Spleen (tissue), 13 donors: ENCODE measurements at places on chromosomes 13 and 19.

- no peak for DNase-seq
Measured at GRCh38 chr13:26965952-26966700, 205.5 kb downstream of the USP12 start.

DNA sequence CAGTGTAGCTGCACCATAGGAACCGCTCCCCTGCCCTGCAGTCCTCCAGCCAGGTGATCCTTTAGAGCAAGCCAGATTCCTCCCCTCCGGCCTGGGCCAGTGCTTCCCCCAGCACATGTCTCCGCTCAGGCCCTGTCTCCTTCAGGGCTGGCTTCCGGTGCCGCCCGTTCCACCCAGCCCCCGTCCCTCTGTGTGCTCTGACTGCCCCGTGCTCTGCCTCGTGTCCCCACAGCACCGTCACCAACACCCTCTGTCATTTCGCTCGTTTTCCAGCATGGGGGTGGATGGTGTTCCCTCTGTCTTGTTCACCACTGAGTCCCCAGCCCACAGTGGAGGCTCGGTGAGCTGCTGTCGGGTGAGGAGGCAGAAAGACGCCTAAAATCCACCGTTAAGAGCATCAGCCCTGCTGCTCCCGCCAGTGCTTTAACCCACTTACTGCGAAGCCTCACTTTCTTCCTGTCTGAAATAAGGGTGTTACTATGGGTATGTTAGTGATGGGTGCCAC, 54.5 kb downstream of the TSSK6 start:
- DNase-seq = peak; percentile 93

DNA sequence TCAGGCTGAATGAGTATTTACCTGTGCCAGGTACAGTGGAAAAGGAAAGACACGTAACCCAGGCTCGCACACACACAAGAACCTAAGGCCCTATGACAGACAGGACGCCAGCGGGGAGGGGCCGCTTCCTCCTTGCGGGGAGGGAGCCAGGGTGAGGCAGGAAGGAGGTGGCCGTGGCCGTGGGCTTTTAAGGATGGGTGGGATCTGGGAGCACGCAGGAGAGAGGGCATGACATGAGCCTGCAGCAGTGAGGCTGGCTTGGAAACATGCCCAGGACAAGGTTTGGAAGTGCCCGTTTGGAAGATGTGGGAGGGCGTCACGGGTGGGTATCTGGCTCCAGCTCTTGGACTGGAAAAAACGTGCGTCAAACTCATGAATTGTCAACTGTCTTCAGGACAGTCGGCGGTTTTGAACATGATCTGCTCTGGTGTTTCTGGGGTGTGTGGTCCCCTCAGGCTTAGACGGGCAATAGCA, 20.1 kb downstream of the SH3GL1 start:
- DNase-seq = peak; percentile 96

DNA sequence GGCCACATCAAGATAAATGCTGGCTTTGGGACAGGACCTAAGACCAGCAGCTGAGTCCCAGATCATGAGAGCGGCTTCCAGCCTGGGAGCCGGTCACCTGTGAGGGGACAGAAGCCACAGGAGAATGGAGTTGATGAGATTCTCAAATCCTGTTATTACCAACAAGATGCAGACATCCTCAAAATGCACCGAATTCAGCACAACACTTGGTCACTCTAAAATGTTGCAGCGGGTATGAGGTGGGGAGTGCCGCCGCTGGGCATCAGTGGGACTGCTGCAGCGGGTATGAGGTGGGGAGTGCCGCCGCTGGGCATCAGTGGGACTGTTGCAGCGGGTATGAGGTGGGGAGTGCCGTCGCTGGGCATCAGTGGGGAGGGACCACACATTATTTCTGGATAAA, 21.2 kb downstream of the RANBP3 start:
- no peak for DNase-seq

DNA sequence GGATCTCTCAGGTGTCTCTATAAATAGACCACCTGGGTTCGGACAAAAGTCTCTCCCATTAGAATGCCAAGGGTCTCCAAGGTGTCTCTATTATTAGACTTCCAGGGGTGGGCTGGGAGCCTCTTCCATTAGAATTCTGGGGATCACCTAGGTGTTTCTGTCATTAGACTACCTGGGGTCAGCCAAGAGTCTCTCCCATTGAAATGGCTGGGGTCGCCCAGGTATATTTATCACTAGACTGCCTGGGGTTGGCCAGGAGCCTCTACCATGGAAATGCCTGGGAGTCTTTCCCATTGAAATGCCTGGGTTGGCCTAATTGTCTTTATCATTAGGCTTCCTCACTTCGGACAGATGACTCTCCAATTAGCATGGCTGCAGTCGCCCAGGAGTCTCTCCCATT, 1565.5 kb downstream of the UQCRFS1 start:
- DNase-seq = no peak

- DNase-seq = no peak
Measured at GRCh38 chr13:73603646-73604045, 530.6 kb downstream of the KLF12 start.

GRCh38 chr13:109880371-109881346, 94.3 kb upstream of the IRS2 start:
- no peak for DNase-seq

DNA sequence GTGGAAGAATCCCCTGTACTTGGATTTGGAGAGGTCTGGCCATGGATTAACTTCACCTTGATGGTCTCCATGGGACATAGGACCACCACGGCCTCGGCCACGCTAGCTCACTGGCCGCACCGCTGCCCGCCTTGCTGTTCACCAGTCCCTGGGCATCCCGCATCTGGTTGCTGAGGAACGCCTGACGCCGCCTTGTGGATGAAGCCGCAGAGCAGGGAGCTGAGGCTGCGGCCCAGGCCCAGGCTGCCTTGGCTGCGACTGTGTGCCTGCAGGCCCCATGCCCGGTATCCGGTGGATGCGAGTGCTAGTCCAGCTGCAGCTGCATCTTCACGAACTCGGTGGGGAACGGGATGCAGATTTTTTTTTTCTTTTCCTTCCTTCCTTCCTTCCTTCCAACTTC, 1407.1 kb downstream of the UQCRFS1 start:
- DNase-seq = peak; percentile 71

- no peak for DNase-seq
Measured at GRCh38 chr13:35857769-35858168, 273.4 kb downstream of the DCLK1 start.

GRCh38 chr13:79328510-79328909, 77.5 kb downstream of the RBM26 start:
- DNase-seq = no peak

DNA sequence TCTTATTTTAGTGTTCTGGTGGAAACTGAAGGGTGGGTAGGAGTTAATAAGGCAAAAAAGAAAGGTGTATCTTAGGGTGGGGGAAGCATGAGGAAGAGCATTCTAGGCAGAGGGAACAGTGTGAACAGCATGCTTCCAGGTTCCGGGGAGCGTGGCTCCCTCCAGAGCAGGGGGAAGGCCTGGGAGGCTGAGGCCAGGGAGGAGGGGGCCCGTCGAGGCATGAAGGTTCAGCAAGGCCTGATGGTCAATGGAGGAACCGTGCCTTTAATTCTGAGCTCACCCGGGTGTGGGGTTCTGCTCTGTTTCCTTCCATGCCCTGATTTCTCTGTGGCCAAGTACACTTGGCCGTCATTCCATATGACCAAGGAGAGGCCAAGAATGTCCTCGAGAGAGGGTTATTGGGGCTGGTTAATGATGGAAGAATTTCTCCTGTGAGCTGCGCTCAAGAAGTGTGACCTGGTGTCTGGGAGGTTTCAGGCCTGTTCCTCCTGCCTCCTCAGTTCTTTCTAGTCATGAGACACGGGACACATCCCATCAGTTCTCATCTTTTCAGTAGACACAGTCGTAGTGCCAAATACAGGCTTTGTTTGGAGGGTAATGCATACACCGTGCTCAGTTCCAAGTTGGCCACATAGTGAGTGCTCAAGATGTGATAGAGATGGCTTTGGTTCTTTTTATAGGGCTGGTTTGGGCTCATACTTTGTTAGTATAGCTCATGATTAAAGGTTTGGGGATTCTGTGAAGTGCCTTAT, 73.6 kb downstream of the SIPA1L3 start:
- peak; percentile 69 for DNase-seq

GRCh38 chr19:38970664-38971532, 4.6 kb downstream of the FBXO17 start:
- DNase-seq = no peak

DNA sequence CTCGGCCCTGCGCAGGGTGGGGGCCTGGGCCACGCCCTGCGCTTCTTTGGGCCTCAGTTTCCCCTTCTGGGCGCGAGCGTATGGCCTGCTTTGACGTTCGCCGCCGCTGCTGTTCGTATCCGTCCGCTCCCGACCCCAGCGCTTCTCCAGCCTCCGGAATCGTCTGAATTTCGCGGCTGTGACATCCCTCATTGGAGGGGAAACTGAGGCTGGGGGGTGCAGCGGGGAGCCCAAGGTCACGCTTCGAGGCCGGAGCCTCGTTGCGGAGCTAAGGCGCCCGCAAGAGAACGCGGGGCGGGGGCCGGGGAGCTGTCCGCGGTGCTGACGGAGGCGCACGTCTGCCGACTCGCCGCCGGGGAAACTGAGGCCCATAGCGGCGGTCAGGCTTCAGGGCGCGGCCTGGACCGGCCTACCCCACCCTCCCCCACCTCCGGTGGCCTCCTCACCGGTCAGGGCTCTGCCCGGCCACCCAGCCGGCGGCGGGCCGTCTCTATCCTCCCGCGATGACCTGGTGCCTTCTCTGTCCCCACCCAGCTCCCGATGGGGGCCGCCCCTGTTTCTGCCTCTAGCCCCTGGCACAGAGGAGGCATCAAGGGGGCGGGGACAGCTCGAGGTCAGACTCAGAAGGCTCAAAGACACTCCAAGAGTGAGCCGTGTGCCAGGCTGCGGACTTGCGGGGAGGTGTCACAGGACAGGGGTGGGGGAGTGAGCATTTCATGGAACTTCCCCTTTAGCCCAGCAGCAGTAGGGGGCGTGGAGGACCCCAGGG, 3.0 kb upstream of the APC2 start:
- DNase-seq = no peak

DNA sequence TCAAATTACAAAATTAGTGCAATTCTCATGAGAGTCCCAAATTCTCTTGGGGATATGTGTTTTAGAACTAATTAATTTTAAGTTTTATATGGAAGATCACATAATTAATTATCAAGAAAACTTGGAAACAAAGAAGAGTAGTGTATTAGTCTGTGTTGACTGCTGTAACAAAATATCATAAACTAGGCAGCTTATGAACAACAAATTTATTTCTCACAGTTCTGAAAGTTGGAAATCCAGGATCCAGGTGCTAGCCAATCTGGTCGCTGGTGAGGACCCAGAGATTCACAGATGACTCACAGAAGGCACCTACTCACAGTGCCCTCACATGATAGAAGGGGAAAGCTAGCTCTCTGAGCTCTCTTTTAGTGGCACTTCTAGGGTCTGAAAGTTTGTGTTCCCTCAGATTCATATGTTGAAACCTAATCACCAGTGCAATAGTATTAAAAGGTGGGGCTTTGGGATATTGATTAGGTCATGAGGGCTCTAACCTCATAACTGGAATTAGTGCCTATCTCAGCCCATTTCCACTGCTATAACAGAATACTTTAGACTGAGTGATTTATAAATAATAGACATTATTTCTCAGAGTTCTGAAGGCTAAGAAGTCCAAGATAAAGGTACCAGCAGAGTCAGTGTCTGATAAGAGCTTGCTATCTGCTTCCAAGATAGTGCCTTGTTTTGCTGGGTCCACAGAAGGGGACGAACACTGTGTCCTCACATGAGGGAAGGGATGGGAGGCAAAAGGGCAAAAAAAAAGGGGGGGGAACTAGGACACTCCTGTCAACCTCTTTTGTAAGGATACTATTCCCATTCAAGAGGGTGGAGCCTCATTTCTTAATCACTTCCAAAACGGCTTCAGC, 1.5 kb upstream of the ARGLU1 start:
- no peak for DNase-seq

GRCh38 chr13:27621116-27621365, 651 bp upstream of the POLR1D start:
- no peak for DNase-seq

- no peak for DNase-seq
Measured at GRCh38 chr13:108711386-108711785, 82.0 kb downstream of the MYO16 start.

- no peak for DNase-seq
Measured at GRCh38 chr13:93851236-93851635, 624.6 kb downstream of the GPC6 start.

DNA sequence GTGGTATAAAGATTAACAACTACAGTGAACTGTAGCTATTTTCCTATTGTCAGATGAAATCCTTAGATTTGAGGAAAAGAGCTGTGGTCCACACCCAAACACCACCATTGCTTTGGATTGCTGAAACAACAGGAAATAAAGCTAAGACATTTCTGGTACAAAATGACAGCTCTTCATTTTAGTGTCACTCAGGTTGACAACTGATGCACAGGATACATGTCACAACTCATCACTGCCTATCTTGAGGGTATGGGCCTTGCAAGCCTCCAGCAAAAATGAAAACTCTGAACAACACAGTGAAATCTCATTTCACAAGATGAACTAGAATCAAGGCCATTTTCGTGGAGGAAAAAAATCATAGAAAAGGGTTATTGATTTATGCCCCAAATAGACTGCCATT, 339.7 kb downstream of the ITGBL1 start:
- DNase-seq = no peak

DNA sequence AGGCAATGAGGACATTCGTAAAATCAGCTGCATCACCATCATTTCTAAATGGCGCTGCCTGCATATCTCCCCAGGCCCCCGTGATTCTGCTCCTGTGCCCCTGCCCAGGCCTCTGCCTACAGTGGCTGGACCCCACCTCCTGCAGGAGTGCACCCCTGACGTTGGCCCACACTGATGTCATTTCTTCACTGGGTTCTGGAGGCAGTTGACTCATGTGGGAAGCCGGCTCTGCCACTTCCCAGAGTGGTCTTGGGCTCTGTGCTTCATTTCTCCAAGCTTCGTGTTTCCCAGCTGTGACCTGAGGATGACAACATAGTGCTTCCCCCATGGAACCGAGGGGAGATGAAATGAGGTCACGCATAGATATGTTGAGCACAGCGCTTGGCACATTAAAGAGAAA, 19.9 kb downstream of the CCNE1 start:
- no peak for DNase-seq

GRCh38 chr19:54172471-54173358, at the start of gene TMC4:
TSS of gene TMC4 (minus strand) at chr19:54173160. CDS start at chr19:54173117, 43 bp downstream.
- no peak for DNase-seq

- DNase-seq = no peak
Measured at GRCh38 chr13:72774019-72774418, 7.7 kb downstream of the DIS3 start.

DNA sequence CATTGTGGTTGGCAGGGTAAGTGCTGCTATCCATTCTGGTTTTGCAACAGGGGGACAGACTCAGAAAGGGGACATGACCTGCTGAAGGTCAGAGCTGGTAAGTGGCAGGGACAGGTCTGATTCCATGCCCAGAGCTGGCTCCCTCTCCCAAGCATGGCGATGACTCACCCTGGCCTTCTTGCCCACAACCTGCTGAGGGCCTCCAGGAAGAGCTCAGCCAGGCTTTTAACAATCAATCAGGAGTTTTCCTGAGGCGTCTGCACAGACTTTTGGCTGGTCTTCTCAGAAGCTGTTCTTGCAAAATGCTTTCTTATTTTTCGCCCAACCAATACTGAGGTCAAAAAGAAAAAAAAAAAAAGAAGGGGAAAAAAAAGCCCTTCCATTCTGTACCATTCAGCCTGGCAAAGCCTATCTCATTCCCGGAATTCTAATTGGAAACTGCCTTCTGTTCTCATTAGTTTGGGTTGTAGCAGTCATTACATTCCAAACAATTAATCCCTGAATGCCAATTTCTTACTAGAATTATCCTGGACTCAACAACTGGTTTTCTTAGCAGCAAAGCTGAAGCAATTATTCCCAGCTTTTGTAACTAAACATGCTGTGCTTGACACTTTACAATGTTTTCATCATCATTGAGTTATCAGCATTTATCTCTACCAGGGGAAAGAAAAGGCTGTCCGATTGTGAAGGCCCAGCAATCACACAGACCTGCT, 17.7 kb downstream of the SIAH3 start:
- no peak for DNase-seq

- DNase-seq = no peak
Measured at GRCh38 chr19:32363175-32363574, 17.8 kb downstream of the ZNF507 start.
